Stomach (tissue), 19 donors: ENCODE measurements at places on chromosomes 6 and 20. TPM values are rescaled to one million over a fixed set of nuclear protein-coding genes. Genes with fewer than 3 reads are reported as not detected.

GRCh38 chr6:167407239-167408064 is 82.6 kb downstream of the TTLL2 start:
- no peaks in the 10 kb centered on the region for H3K36me3 ChIP-seq
- peaks cover 8% of the 10 kb centered on the region for H3K4me1 ChIP-seq
- DNase-seq, result no peak
- H3K4me3 ChIP-seq, result no peak overlapping the region
- H3K27ac ChIP-seq, result no peak overlapping the region
- H3K27me3 ChIP-seq, result no peaks in the 10 kb centered on the region

GRCh38 chr20:32632461-32633354 is 41.0 kb downstream of the C20orf203 start:
- no peak overlapping the region for H3K4me3 ChIP-seq
- no peaks in the 10 kb centered on the region for H3K36me3 ChIP-seq
- peaks cover 10% of the 10 kb centered on the region for H3K27me3 ChIP-seq
- H3K4me1 ChIP-seq, result peaks cover 5% of the 10 kb centered on the region

The PRL gene
- not detected for total RNA-seq

The ADTRP gene
- 22.8 TPM for total RNA-seq

The TMEM244 gene
- total RNA-seq, result not detected
